ENCODE measurements at places on chromosomes 7 and 10. TPM values are rescaled to one million over a fixed set of nuclear protein-coding genes. Genes with fewer than 3 reads are reported as not detected.

CC2D2B gene
- 0.32 TPM for total RNA-seq

RTKN2 gene
- 16.8 TPM for total RNA-seq

C10orf90 gene
- total RNA-seq = 0.85 TPM

SAP25 gene
- 9.7 TPM for total RNA-seq

FAM25A gene
- total RNA-seq = not detected

AOAH gene
- not detected for total RNA-seq

GJC3 gene
- total RNA-seq = 3.7 TPM

TFR2 gene
- total RNA-seq = 5.7 TPM

LRRC18 gene
- not detected for total RNA-seq

All from WTC11 (cell line).